ENCODE measurements at places on chromosomes 2 and 18.

DNA sequence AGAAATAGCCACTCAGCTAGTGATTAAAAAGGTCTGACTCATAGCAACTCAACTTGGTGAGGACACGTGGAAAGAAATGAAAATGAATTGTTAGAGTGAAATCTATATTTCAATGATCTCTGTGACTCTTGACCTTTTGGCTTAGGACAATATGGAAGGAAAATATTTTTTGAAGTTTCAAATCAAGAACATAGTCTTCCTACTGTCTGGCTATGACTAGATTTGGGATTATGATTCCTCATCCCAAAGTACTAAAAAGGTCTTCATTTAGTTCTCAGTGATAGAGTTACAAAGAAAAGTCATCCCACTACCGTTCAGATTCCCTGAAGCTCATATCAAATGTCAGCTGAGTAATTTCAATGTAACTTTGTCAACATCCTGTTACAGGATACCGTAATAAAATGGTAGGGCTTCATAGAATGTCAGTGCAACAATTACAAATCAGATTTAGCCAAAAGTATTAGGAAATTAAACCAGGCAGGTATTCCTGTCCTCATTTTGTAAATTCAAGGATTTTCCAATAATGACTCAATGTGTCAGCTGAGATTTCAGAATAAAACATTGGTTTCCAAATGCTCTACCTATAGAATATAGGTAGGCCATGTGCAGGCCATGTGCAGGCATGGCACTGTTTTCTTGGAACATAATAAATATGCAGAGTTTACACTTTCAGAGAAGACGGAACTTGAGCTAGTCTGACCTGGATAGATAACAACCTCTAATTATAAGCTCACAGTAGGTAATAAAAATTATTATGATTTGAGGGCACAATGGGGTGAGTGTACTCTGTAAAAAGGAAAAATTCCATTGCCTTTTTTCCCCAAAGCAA lies 36.0 kb downstream of the ANKRD29 start:
- no peak for DNase-seq

GRCh38 chr2:191976436-191976835 lies 129.5 kb upstream of the CAVIN2 start:
- no peak for DNase-seq

GRCh38 chr18:11689669-11690565 lies 853 bp downstream of the GNAL start:
- no peak for DNase-seq

DNA sequence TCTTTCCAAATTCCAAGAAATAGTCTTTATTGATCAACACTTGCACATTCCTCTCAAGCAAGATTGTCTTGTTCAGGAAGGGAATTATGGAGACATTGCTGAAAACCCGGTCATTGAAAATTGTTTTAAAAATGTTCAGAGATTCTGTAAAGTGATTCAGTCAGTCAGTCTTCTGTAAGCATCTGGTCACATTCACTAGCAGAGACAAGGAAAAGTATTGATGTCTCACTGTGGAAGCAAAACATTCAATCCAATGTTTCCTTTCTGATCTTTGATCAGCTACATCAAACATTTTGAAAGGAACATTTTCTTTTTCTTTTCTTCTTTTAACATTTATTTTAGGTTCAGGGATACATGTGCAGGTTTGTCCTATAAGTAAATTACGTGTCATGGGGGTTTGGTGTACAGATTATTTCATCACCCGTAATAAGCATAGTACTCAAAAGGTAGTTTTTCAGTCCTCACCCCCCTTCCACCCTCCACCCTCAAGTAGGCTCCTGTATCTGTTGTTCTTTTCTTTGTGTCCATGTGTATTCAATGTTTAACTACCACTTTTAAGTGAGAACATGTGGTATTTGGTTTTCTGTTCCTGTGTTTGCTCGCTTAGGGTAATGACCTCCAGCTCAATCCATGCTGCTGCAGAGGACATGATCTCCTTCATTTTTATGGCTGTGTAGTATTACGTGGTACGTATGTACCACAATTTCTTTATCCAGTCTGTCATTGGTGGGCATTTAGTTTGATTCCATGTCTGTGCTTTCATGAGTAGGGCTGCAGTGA lies 61.2 kb downstream of the CTNNA2 start:
- DNase-seq, result no peak

DNA sequence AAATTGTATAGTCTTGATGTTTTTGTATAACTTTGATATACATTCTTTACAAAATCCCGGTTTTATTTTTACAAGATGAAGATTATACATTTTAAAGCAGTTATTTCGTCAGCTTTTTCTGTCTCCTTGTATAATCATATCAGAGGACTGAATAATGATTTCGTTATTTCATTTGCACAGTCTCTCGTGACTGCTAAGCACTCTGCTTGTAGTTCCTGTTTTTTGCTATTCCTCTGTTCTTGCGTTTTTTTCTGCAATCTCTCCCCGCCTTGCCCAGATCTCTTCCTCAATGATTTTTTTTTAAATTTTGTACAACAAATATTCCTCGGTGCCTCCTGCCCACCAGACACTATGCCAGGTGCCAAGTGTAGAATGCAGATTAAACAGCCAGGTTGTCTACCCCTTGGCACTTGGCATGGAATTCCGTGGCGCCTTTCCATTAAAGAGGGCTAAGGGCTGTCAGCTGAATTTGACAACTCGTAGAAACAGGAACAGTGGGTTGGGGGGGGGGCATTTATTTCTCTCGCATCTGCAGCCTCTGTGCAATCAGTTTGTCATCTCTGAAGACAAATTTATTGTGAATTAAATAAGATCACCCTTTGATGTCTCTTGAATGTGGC lies 69.6 kb downstream of the KLHL29 start:
- no peak for DNase-seq

- DNase-seq, result no peak
These were observed 28.3 kb downstream of the TWSG1 start for GRCh38 chr18:9362869-9363268.

- DNase-seq, result no peak
These were observed 65.7 kb upstream of the SMAD2 start for GRCh38 chr18:47996091-47996541.

DNA sequence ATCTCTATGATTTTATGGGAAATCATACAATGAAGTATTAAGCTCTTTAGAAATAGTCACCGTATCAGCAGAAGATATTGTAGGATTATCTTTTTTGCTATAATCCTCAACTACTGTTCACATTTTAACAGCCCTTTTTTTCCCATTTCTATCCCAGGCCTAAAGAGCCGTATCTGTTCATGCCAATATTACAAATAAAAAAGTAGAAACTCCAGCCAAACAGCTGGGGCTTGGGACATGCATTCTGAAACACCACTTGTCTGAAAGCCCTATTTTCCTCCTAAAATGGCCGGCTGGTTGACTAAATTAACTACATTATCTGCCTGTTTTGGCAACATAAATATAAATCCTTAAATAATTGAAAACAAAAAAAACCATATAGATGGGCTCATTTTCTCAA lies 477.8 kb downstream of the CDH2 start:
- DNase-seq, result no peak

Data from renal cortex interstitium (tissue), 15 donors.